ENCODE measurements at places on chromosomes 11 and 22.

DNA sequence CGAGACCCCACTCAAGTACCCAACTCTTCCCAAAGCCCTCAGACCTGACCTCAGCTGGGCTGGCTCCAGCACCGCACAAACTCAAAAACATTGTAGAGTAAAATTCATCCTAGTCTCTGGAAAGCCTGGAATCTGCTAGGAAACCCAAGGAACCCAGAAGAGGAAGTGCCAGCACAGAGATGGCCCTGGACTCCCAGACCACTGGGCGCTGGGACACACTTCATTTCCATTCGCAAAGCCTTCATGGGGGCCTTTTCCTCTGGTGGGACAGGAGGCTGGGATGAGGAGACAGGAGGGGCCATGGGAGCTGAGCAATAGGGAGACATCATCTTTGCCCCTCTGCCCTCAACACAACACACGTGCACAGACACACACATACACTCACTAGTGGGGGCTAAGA lies 30.8 kb downstream of the ARRB1 start:
- no peak for DNase-seq

DNA sequence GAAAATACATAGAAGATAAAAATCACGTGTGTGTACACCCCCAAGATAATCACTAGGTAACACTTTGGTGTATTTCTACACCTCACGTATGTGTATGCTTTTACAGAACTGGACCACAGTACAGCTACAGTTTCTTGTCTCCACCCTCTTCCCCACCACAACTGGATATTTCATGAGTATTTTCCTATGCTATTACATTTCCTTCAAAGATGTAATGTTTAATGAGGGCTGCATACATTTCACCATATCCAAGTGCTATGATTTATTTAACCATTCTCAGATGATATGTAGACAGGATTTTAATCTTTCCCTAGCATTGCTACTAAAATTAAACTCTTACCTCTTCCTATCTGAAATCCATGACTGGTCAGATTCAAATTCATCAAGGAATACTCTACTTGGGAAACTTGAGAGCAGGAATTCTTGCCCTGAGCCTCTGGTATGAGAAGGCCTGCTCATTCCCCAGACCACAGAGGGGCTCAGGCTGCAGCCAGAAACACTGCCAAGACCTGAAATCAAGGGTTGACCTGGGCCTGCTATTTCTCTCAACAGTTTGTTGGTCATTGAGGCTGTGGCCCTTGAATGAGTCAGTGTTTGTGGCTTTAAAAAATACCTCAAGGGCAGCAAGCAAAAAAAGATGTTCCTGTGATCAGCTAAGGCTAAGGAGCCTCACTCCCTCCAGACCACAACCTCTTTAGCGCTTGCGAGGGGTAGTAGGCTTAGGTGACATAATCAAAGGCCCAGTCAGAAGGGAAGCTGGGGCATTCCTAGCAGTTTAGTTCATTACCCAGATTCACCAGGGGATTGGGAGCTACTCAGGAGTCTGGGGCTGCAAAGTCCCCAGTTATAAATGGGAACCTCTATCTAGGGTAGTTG lies 55.5 kb downstream of the ABTB2 start:
- peak; percentile 100 for DNase-seq

- DNase-seq: no peak
Measured at GRCh38 chr11:83558281-83558680, 272.1 kb upstream of the CCDC90B start.

- DNase-seq: no peak
Measured at GRCh38 chr11:59154610-59155009, 12.0 kb downstream of the FAM111A start.

DNA sequence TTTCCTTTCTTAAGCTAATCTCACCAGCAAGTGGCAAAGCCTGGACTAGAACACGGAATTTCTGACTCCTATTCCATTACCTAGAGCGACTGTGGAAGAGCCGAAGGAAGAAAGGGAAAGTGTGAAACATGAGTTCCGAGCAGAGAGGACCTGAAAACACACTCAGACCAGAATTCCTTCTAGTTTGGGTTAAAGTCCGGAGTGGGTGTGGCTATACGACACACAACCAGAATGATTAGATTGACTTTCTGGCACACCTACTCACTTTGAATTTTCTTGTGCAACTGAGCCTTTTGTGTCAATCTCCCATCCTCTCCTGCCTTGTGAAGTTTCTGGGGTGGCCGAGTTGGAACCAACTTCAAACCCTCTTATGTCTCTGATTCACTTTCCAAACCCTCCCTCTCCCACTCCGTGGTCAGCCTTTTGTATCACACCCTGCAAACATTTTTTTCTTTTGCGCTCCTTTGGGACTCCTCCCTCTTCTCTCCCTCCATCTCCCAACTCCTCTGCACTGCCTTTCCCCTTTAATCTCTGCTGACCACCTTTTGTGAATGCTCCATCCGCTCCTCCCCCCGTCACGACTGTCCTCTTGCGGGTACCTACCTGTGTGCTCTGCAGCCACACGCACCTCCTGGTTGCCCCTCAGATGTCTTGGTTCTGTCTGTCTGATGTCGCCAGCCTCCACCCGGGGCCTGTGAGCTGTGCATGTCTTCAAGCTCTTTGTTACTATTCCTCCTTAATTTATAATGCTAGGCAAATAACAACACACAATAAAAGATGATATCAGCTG lies 86.3 kb upstream of the BLID start:
- DNase-seq: peak; percentile 91
